ENCODE measurements at places on chromosomes 13 and 19.
A peak's percentile ranks its signal among the peaks of the same experiment; 100 is the strongest.

DNA sequence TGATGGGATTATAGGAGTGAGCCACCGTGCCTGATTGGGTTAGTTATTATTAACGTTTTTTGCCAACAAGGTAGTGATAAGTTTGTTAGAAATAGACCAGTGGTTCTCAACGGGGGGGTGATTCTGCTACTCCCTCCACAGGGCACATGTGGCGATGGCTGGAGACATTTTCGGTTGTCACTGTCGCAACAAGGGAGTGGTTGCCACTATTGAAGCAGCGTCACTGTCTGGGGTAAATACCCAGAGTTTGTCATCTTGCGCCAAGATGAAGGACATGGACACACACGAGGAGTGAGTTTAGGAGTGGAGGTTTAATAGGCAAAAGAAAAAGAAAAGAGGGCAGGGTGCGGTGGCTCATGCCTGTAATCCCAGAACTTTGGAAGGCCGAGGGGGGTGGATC, 18.9 kb downstream of the ADGRE3 start:
- no peak for DNase-seq

DNA sequence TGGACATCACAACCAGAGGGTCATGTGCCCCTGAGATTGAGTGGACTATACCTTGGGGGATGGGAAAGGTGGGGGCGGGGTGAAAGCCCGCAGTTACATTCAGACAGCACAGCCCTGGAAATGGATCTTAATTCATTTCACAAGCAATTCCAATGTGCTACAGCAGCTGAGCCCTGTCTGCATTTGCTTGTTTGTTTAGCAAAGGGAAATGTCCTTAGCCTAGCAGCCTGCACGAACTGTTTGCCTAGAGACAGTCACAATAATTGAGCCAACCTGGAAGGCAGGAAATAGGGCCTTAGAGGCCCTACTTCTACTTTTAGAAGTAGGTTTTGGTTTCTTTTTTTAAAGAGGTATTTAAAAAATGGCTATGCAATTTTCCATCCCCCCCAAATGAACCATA, 177.3 kb upstream of the KL start:
- no peak for DNase-seq

DNA sequence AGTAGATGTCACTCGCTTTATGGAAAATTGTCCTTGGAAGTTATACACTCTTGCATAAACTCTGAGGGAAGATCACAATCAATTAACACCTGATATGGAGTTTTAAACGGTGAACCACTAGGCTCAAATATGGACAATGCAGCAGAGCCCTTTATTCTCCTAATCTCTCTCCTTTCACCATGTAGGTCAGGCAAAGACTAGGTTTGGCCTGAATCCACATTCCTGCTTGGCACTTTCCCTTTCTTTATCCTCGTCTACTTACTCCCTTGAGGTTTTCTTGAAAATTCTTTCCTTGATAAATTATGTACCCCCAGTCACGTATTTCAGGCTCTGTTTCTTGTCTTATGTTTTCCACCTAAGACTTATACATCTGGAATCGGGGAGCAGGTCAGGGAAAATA, 751.7 kb downstream of the DACH1 start:
- no peak for DNase-seq

DNA sequence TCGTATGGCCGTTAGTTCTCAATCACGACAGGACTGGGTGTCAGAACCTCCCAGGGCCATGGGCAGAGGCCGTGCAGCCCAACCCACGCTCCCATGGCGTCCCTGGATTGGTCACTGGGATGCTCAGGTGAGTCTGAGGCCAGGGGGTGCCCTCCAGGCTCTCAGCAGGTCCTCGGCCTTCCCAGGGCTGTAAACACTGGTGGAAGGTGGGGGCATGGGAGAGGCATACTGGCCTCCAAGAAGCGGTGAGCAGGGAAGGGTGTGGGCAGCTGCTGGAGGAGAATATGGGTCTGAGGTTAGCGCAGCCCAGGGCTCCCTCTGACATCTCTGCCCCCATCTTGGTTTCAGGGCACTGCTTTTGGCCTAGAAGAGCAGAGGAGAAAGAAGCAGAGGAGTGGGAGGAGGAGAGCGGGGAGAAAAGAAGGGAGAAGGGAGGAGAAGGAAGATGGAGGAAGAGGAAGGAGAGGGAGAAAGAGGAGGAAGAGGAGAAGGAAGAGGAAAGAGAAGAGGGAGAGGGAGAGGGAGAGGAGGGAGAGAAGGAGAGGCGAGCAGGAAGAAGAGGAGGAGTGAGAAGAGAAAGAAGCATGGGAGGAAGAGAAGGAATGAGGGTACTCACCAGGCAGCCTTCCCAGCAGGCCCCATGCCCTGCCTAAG, 62.3 kb downstream of the CEBPG start:
- DNase-seq, result no peak

- no peak for DNase-seq
Measured at GRCh38 chr13:69857183-69857821, 250.3 kb upstream of the ATXN8OS start.

- no peak for DNase-seq
Measured at GRCh38 chr13:95233026-95233635, 68.1 kb downstream of the ABCC4 start.

- DNase-seq, result no peak
Measured at GRCh38 chr13:73989244-73989843, 144.9 kb downstream of the KLF12 start.

- DNase-seq, result no peak
Measured at GRCh38 chr13:77811381-77811780, 107.2 kb downstream of the EDNRB start.

GRCh38 chr19:16588824-16589577, 16.8 kb upstream of the SLC35E1 start:
- DNase-seq, result no peak

DNA sequence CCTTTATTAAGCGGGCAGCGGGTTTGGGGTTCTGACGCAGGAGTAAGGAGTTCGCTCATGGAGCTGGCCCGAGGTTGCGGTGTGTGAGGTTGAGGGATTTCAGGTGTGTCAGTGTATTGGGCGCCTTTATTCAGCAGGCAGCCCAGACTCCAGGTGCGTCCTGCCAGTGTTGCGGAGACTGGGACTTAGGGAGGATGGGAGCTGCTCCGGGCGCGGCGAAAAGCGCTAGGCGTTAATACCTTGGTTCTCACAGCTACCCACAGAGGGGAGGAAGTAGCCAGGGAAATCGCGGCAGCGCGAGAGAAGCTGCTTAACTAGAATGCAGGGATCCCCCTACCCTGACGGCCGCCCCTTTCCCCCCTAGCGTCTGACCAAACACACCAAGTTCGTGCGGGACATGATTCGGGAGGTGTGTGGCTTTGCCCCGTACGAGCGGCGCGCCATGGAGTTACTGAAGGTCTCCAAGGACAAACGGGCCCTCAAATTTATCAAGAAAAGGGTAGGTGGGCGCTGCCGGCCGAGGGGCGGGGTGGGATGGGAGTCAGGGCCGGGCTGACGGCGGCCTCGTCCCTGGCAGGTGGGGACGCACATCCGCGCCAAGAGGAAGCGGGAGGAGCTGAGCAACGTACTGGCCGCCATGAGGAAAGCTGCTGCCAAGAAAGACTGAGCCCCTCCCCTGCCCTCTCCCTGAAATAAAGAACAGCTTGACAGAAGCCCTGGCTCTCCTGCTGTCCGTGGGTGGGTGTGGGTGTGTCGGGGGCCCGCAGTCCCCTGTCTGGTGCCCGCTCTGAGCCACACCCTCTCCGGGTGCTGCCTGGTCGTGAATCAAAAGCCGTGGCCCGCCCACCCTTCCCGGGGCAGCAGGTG, 1.1 kb downstream of the RPL36 start:
- peak; percentile 56 for DNase-seq

DNA sequence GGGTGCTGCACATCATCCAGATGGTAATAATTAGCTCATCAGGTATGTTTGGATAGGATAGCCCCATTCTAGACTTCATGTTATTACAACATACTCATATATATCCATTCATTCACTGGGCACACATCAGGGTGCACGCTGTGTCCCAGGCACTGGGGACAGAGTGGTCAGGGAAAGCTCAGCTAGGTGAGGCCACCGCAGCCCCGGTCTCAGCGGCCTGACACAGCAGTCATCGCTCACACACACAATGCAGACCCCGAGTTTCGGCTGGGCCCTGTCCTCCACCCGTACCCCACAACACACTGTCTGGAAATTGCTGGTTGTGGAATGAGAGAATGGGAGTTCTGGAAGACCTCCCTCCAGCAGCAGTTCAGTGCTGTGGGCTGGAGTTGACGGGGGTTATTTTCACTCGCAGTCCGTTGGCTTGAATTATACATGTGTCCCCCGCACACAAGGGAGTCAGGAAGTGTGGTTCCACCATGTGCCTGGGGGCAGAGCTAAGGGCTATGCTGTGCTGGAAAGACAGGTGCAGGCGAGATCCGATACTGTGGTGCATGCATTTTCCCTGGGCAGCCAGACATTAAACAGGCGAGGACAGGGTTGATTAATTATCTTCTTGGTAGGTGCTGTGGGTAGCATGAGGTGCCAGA, 257.6 kb downstream of the TEX29 start:
- no peak for DNase-seq

GRCh38 chr19:3409346-3410064, 43.1 kb downstream of the NFIC start:
- DNase-seq, result no peak

DNA sequence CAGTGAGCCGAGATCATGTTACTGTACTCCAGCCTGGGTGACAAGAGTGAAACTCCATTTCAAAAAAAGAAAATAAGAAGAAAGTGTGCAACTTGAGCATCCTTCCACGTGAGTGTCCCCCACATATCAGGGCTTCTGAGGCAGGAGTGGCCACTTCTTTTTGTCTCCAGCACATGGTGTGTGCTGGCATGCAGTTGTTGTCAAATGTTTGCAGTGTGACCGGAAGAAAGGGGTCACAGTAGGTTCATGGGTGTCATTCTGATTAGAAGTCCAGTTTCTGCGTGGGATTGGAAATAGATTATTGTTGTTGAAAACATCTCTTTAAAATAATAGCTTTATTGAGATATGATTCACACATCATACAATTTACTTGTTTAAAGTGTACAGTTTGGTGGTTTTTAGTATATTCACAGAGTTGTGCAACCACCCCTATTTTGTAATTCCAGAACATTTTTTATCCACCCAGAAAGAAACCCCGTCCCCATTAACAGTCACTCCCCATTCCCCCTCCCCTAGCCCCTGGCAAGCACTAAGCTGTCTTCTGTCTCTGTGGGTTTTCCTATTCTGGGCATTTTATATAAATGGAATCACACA, 2.2 kb downstream of the CRTC1 start:
- DNase-seq, result no peak

Measured in stimulated activated CD4-positive, alpha-beta T cell treated with anti-CD3 and anti-CD28 coated beads, Interleukin-15, amount 100 ng/mL, for 1 hour (primary cell).